ENCODE measurements at places on chromosomes 12 and 14.

DNA sequence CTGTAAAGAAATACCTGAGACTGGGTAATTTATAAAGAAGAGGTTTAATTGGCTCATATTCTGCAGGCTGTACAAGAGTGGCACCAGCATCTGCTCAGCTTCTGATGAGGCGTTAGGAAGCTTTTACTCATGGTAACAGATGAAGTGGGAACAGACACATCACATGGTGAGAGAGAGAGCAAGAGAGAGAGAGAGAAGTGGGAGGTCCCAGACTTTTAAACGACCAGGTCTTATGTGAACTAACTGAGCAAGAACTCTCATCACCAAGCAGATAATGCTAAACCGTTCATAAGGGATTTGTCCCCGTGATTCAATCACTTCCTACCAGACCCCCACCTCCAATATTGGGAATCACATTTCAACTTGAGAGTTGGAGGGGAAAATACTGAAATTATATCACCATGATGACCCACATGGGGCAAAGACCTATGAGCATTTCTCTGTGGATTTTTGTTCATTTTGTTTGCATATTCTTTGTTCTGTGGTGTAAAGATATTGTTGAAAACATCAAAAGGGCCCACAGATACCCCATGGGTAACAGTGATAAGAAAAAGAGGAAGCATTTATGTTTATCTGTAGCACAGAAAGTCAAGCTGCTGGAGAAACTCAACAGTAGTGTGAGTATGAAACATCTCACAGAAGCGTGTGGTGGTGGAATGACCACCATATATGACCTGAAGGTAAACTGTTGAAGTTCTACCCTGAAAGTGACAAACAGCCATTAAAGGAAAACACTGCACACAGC, 135.2 kb upstream of the PDE3A start:
- DNase-seq, result no peak

DNA sequence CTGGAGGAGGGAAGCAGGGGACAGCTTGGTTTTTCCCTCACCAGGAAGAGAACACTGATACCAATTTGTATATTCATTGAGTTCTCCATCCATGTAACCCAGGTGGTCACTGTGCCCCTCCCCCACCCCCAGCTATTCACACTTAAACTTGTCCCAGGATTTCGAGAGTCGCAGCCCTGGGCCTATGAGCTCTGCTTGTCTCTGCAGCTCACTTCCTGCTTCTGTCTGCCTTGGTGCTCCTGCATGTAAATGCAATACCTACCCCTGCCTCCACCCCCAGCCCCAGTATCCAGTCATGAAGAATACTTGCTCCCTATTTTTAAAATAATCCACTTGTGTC, 452.2 kb downstream of the BCL11B start:
- no peak for DNase-seq

- no peak for DNase-seq
Measured at GRCh38 chr12:132284827-132285741, 44.3 kb downstream of the GALNT9 start.

- no peak for DNase-seq
Measured at GRCh38 chr14:103031566-103031911, 25.8 kb downstream of the CDC42BPB start.

GRCh38 chr12:51028126-51028812, 2.1 kb upstream of the SLC11A2 start:
- no peak for DNase-seq

- DNase-seq, result no peak
Measured at GRCh38 chr14:24879661-24880386, 170.1 kb downstream of the STXBP6 start.

GRCh38 chr12:124545508-124546418, 21.6 kb downstream of the NCOR2 start:
- DNase-seq, result no peak

- DNase-seq, result no peak
Measured at GRCh38 chr12:104756901-104757300, 201.2 kb downstream of the SLC41A2 start.

DNA sequence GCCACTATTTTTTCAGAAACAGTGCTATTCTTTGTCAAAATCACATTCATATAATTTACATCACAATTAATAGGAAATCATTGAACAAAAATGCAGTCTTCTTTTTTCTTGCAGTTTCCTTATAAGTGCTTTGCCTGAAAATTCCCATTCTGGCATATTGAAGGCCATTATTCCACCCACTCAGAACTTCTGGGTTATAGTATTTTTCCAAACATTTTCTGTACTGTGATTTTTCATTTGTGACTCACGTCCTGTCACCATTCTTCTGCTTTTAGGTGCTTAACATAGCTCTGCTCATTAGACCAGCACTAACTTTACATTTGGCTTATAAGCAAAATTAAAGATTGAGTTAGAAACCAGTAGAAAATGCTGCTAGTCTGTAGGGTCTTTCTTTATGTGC, 241.0 kb upstream of the NPAS3 start:
- no peak for DNase-seq

DNA sequence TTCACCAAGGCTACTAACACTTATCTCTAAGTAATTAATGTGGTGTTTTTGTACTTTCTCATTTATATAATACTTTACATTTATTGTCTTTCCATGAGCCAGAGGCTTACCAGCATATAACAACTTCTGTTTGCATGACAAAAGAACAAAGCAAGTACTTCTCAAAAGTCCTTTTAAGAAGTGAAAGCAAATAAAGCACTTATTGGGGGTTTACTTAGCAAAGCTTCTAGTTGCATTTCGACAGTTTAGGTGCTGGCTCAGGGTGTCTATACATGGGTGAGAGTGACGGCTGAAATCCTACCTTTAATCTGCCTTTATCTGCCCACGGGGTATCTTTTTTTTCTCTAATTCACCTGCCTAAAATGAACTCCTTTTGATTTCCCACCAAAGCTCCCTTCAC, 21.0 kb upstream of the DCN start:
- no peak for DNase-seq

DNA sequence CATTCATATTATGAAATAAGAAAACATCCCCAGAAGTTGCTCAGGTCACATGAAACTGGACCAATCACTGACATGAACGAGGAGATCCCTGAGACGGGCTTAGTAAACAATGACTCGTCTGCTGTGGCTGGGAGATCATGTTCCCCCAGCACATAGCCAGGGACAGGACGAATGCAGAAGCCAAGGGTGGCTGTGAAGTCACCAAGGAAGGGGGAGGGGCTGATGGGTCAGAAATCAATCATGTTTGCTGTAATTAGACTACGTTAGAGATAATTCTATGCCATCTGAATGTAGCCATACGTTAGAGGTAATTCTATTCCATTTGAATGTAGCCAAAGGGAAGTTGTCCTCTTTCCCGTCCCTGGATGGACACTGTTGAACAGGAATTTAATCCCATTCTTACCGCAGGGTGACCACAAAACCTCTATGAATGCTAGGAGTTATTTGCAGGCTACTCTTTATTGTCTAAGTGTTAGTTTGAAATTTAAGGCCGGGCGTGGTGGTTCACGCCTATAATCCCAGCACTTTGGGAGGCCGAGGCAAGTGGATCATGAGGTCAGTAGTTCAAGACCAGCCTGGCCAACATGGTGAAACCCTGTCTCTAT, 332.9 kb downstream of the TMEM132D start:
- no peak for DNase-seq

DNA sequence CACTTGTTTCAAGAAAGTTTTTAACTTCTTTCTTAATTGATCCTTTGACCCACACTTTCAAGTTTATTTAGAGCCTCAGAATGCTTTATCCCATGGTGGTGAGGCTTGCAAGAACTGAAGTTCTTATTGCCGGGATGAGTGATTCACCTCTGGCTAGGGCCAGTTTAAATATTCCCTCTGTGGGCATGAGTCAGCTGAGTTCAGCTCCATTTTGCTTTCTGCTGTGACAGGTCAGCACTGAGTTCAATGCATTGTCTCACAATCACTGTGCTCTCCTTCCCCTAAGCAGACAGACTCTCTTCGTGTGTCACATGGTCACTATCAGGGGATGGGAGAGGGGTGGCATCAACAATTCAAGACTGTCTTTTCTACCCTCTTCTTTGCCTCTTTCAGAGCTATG, 514.6 kb upstream of the FBXO33 start:
- no peak for DNase-seq

- no peak for DNase-seq
Measured at GRCh38 chr12:81303935-81304334, 226.1 kb downstream of the ACSS3 start.

DNA sequence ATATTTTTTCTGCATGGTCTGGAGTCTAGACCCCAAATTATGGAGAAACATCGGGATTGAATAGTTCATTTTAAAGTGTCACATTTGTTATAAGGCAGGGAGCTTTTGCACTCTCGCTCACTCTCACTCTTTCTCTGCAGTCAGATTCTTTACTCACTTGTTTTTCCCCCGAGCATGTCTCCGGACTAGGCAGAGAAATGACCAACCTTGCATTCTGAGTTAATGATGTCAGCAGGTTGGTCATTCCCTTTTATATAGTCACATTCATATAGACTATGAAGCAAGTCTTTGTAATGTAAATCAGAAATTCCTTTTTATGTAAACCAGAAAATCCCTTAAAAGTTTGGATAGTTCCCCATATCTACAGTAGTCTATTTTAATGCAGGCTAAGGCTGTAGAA, 4.1 kb downstream of the C12orf75 start:
- no peak for DNase-seq

- DNase-seq, result peak; percentile 76
Measured at GRCh38 chr12:52060498-52061177, 9.1 kb upstream of the ATG101 start.

- DNase-seq, result no peak
Measured at GRCh38 chr12:90058704-90059103, 350.1 kb upstream of the ATP2B1 start.

DNA sequence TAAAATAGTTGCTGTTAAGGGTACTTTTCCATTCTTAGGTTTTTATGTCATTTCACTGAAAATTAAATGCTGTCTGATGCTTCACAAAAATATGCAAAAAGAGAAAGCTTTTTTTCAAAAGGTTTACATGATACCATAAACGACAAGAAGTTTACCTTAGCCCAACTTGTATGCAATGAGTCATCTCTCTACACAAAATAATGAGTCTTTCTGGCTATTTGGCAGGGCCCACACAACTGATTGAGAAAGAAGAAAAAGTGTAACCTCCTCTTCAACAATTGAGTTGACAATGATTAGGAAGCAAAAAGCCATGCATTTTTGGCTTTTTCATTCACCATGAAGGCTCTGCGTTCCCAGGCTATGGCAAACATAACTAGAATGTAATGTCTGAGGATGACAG, 165.4 kb upstream of the CPNE8 start:
- no peak for DNase-seq

DNA sequence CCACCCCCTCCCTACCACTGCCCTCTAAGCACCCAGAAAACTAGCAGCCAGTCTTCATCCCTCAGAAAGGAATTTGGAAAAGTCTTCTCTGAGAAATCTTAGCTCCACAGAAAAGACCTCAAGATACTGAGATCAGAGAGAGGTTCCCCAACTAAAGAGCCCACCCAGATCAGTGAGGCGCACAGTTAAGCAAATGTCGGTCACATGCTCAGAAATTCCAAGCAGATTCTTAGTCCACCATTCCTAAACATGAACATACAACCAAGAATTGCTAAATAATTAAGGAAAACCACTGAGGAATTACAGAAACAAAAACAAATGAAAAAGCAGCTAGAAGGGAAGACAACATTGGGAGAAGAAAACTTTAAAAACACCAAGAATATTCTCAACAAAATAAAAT, 32.3 kb downstream of the MED13L start:
- no peak for DNase-seq

DNA sequence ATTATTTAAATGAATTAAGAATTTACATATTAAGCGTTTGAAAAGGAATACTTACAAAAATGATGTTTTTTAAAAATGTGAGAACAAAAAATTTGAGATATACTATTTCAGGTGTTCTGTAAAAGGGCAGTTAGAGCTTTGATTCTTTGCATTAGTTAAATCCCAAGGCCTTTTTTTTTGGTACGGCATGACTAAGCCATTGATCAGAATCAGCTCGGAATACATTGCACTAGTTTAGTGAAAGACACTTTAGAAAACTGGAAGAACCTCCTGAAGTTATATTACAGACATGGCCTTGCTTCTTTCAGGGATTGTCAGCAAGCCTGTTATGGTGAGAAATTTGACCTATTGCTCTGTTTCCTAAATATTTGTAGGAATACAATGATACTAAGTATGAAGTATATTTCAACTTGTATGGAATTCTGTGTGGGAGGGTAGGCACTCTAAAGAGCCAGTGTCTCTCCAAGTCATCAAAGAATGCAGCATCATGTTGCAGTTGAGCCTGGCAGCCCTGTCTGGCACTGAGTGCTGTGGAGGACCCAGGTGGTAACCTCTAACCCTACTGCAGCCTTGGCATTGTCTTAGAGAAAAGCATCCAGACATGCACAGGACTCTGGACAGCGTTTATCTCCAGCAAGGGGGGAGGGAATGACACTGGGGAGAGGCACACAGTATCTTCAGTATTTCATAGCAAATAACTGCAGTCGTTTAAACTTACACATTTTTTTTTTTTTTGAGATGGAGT, 1.5 kb downstream of the KLC1 start:
- no peak for DNase-seq

DNA sequence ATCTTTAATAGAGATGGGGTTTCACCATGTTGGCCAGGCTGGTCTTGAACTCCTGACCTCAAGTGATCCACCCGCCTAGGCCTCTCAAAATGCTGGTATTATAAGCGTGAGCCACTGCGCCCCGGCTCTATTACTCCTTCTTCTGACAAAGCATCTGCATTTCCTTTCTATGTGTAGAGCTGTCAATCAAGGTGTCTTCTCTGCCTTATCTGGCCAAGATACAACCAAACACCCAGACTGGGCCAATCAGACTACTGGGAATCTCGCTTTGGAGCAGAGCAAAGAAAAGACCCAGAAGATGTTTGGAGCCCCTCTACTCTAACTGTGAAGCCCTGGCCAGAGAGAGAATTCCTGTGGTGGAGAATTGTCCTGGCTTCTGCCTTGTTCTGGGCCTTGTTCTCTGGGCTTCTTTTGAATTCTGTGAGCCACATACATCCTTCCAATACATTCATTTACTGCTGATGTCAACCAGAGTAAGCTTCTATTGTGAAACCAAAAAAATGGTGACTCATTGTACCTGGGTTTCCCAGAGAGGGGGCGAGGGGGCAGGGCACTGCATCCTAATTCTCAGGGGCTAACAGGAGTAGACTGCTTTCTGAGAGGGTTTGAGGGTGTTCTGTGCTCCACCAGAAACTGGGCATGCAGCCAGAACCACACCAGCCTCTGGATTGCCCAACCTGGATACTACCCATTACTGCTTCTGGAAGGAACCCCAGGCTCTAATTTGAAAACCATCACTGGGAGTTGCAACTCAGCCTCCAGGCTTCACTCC, 18.8 kb upstream of the FLVCR2 start:
- no peak for DNase-seq

- DNase-seq, result no peak
Measured at GRCh38 chr12:51729331-51729730, 119.2 kb downstream of the FIGNL2 start.

DNA sequence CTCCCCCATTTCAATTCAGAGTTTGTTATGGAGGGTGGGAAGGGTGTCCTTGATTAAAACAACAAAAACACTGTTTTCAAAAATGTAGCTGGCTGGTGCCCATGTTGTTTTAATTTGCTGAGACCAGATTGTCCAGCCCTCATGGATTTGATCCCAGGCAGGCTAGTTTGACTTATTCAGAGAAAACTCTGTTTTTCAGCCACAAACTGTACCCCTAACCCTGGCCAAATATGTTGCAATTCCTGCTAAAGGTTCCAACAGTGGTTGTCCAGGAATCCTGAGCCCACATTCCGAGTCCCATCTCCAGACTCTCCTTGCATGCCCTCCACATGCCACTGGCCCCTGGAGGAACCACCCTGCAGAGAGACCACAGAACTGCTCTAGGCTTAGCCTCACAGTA, 36.0 kb downstream of the MAP1LC3B2 start:
- DNase-seq, result no peak
